ENCODE measurements at places on chromosomes 1 and 21. TPM values are rescaled to one million over a fixed set of nuclear protein-coding genes. Genes with fewer than 3 reads are reported as not detected.

INAVA gene
- total RNA-seq, result 0.52 TPM

HMCN1 gene
- 16.7 TPM for total RNA-seq

ATP1A4 gene
- under 0.01 TPM for total RNA-seq

TENT5C gene
- 48.0 TPM for total RNA-seq

TSTD1 gene
- total RNA-seq, result 27.7 TPM

EPHA8 gene
- total RNA-seq, result not detected

FCRL5 gene
- total RNA-seq, result not detected

OR2T2 gene
- total RNA-seq, result not detected

MAN1C1 gene
- total RNA-seq, result 6.3 TPM

RASSF5 gene
- 3.1 TPM for total RNA-seq

AMY2B gene
- 78.8 TPM for total RNA-seq

C4BPA gene
- total RNA-seq, result 0.52 TPM

CORT gene
- 0.52 TPM for total RNA-seq

SLC45A1 gene
- under 0.01 TPM for total RNA-seq

ADAMTS1 gene
- 32.4 TPM for total RNA-seq

USP24 gene
- total RNA-seq, result 45.9 TPM

ACTL8 gene
- not detected for total RNA-seq

NKAIN1 gene
- total RNA-seq, result not detected

SLC41A1 gene
- 12.0 TPM for total RNA-seq

C1QTNF12 gene
- total RNA-seq, result 1.0 TPM

UFC1 gene
- total RNA-seq, result 133 TPM

TPR gene
- total RNA-seq, result 51.1 TPM

ZNF648 gene
- under 0.01 TPM for total RNA-seq

MRPL39 gene
- 33.4 TPM for total RNA-seq

FNDC10 gene
- total RNA-seq, result not detected

TSHB gene
- not detected for total RNA-seq

CFAP107 gene
- under 0.01 TPM for total RNA-seq

ECM1 gene
- total RNA-seq, result 0.52 TPM

RGS18 gene
- 0.52 TPM for total RNA-seq

PLCH2 gene
- total RNA-seq, result under 0.01 TPM

SLC44A3 gene
- total RNA-seq, result 2.6 TPM

CASQ1 gene
- 616 TPM for total RNA-seq

CAPZA1 gene
- total RNA-seq, result 63.7 TPM

KIAA1614 gene
- total RNA-seq, result 13.6 TPM

Measured in skeletal muscle tissue (tissue), 5 donors.